ENCODE measurements at places on chromosomes 3 and 15.

DNA sequence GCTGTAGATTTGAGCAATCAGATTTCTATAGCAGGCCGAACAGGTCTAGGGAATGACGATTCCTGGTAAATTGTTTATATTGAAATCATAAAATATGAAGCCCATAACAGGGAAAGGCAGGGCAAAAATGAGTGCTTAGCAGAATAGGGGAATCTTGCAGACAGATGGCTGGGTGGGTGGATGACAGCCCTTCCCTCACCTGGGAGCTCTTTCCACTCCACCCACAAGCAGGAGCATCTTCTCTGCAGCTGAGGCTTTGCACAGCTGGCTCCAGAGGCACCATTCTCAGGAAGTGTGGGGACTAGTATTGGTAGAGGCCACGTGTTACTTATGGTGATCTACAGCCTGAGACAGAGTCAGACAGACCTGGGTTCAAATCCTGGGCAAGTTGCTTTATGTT is 55.9 kb upstream of the SYN2 start:
- no peak for DNase-seq

GRCh38 chr15:62558640-62559380 is 393.7 kb upstream of the C2CD4B start:
- no peak for DNase-seq

GRCh38 chr3:36380221-36381031 is at the start of gene STAC:
Gene STAC (plus strand): TSS chr3:36380504. CDS start chr3:36380644, 140 bp downstream.
- DNase-seq = no peak

- no peak for DNase-seq
Observed at GRCh38 chr15:48393645-48394506, 62.6 kb downstream of the DUT start.

DNA sequence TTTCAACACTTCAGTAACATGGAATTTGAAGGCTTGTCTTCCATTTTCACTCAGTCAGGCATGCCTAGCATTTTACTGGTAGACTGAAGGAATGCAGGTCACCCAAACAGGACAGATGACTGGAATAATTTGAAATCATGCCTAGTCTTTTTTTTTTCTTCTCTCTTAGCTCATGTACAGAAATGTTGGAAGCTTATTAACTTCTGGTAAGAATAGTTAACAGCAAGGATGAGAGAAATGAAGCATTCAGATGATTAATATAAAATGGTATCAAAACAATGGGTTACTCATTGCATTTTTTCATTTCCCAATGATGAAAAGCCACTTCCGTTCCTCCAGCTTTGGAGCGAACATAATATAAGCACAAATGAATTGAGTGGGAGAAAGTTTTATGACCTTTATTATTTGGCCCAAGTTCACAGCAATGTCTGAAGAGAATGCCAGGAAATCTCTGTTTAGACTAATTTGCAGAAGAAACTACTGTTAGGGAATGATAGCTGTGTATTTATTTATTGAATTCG is 431.6 kb upstream of the RASGRP1 start:
- DNase-seq = no peak

DNA sequence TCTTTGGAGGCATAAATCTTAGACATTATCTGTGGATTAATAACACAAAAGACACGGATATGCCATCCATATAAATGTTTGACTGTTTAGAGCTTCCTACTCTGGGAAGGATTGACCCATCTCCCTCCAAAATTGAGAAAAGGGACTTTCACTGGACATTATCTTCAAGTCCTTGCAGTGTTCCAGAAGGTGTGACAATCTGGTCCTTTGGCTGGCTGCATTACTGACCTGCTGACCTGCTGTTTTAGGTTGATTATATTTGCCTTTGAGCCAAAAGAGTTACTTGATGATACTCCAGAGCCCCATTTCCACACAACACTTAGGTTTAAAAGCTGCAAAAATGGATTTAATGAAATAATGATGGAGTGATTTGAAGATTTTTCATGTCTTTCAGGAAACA is 504.6 kb downstream of the LPP start:
- DNase-seq = no peak

GRCh38 chr3:151012753-151013152 is 40.2 kb upstream of the CLRN1 start:
- DNase-seq = no peak

DNA sequence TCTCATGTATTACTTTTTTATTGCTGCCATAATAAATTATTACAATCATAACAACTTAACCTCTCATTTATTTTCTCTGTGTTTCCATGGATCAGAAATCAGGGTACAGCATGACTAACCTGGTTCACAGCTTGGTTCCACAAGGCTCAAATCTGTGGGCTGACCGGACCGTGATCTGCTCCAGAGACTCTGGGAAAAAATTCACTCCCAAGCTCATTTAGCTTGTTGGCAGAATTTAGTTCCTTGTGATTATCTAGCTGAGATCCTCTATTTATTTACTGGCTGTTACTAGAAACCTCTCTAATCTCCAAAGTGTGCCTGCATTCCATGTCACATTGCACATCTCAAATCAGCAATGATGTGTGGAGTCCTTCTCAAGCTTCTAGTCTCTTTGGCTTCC is 386.6 kb downstream of the DIPK2A start:
- DNase-seq = no peak

DNA sequence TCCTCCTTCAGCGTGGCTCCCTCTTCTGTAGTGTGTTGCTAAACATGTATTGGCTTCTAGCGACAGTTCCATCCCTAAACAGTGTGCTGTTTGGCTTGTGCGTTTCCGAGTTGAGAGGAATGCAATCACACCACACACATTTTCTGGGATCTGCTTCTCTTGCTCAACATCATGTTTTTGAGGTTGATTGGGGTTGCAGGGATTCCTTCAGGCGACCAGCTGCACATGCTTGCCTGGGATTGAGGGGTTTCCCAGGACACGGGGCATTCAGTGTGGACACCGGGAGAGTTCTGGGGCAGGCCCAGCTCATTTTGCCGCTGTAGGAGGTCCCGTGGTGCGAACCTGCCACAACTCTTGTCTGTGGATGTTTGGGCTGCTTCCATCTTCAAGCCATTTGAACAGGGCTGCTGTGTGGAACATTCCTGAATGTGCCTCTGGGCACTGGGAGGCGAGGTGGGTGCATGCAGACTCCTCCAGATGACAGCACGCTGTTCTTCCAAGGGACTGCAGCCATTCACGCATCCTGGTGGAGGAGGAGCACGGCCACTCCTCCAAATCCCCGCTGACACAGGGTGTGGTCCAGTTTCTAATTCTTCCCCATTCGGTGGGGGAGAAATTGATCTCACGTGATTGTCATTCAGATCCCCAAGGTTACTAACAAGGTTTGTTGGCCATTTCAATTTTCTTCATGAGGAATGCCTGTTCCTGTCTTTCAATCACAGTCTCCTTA is 82.8 kb downstream of the PLXNA1 start:
- no peak for DNase-seq

DNA sequence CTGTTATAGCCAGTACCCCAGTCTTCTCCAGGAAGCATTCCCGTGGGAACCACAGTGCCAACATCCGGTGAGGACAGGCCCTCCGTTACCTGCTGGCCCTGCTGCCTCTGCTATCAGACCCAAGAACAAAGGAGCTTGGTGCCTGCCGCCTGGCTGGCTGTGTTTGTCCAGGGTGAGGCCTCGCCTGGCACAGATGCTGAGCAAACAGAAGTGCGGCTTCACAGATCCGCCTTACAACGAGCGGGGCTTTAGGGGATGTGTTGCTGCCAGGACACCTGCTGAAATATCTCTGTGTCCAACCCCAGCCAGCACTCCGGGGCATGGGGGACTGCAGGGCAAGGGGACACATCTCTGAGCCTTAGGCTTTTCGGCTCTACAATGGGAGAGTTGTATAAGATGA is 2.2 kb upstream of the EPHB3 start:
- DNase-seq = no peak

Measured in stimulated activated CD8-positive, alpha-beta memory T cell treated with anti-CD3 and anti-CD28 coated beads, Interleukin-4, amount 100 ng/mL, for 1 hour (primary cell).